Activated CD4-positive, alpha-beta T cell treated with anti-CD3 and anti-CD28 coated beads for 36 hours (primary cell): ENCODE measurements at places on chromosomes 4 and X.

DNA sequence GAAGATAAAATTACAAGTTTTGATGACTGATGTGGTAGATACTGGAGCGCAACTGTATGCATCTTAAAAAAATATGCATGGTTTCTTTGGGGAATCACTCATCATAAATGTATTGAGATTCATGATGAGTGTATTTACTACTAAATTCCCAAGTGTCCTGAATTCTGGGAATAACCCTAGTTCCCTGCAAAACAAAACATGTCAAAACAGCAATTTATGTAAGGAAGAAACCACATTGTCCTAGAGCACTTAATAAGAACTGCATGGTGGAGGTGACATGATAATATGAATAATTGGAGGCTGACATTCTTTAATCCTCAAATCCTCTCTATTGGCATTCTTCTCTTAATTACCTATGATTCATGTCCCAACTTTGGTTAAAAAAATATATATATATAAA lies 1804.7 kb downstream of the STIM2 start:
- no peak for DNase-seq
- no peaks in the 10 kb centered on the region for H3K4me1 ChIP-seq
- H3K27me3 ChIP-seq: no peaks in the 10 kb centered on the region
- H3K36me3 ChIP-seq: no peaks in the 10 kb centered on the region
- H3K27ac ChIP-seq: no peak overlapping the region

GRCh38 chr4:73013310-73013709 lies 56.2 kb downstream of the COX18 start:
- DNase-seq: no peak
- no peaks in the 10 kb centered on the region for H3K36me3 ChIP-seq
- no peak overlapping the region for H3K4me3 ChIP-seq
- H3K4me1 ChIP-seq: no peaks in the 10 kb centered on the region

DNA sequence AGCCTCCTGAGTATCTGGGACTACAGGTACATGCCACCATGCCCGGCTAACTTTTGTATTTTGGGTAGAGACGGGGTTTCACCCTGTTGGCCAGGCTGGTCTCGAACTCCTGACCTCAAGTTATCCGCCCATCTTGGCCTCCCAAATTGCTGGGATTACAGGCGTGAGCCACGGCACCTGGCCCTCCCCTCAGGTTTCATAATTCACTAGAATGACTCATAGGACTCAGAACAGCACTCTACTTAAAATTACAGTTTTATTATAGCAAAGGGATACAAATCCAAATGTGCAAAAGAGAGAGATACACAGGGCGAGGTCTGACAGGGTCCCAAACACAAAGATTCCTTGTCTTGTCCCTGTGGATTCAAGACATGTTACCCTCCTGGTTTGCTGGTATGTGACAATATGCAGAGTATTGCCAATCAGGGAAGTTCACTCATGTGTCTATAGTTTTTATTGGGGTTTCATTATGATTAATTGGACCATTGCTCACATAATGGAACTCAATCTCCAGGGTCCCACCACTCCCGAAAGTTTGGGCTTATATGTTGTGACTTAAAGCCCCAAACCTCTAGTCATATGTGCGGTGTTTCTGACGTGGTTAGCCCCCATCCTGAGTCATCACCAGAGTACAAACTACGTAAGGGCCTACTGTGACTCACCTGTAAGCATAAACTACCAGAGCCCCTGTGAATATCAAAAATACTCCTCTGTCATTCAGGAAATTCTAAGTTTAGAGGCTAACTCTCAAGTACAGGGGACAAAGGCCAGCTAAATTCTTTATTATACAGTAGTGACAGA lies 5.2 kb downstream of the YIPF6 start:
- H3K4me1 ChIP-seq: peaks cover 65% of the 10 kb centered on the region
- H3K36me3 ChIP-seq: peaks cover 28% of the 10 kb centered on the region
- H3K27me3 ChIP-seq: no peaks in the 10 kb centered on the region

GRCh38 chr4:77395481-77395880 lies 210.1 kb upstream of the CXCL13 start:
- no peak overlapping the region for H3K27ac ChIP-seq
- H3K36me3 ChIP-seq: no peaks in the 10 kb centered on the region
- H3K4me3 ChIP-seq: no peak overlapping the region
- DNase-seq: no peak
- peaks cover 2% of the 10 kb centered on the region for H3K27me3 ChIP-seq
- no peaks in the 10 kb centered on the region for H3K4me1 ChIP-seq

- no peak overlapping the region for H3K4me3 ChIP-seq
- no peak overlapping the region for H3K27ac ChIP-seq
- peaks cover 2% of the 10 kb centered on the region for H3K27me3 ChIP-seq
- no peaks in the 10 kb centered on the region for H3K4me1 ChIP-seq
Measured at GRCh38 chr4:26464420-26465095, 25.7 kb downstream of the CCKAR start.

DNA sequence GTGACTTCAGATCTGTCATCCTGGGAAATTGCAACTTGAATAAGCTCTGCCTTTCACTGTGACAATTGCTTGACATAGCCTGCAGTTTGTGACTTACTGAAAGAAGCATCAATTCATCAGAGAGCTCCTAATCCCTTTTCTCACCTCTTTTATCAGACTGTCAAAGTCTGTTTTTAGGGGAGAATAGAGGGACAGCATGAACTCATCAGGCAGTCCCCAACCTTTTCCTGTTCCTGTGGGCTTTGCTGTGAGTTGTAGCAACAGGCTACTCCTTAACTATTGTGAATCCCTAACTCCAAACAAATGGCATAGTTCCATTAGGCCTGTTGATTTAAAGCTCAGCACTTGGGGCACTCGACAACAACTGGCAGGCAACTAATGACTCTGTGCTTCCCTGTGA lies 64.9 kb downstream of the DOCK11 start:
- peak overlapping the region; percentile 55 for H3K27ac ChIP-seq
- no peak overlapping the region for H3K4me3 ChIP-seq
- no peaks in the 10 kb centered on the region for H3K27me3 ChIP-seq
- H3K4me1 ChIP-seq: peaks cover 41% of the 10 kb centered on the region
- peaks cover 29% of the 10 kb centered on the region for H3K36me3 ChIP-seq

DNA sequence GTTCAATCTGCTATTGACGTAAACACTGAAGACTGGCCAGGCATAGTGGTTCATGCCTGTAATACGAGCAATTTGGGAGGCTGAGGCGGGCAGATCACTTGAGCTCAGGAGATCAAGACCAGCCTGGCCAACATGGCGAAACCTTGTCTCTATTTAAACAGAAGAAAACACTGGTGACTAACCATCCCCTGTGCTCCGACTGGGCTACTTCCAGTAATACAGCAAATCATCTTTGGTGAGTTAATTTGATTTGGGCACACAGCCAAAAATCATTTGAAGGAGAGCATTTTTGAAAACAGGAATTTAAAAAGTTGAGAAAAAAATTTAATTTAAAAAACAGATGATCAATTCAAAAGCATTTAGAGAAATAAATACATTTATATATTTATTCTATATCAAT lies 52.0 kb downstream of the SEC24D start:
- H3K4me1 ChIP-seq: no peaks in the 10 kb centered on the region
- DNase-seq: no peak
- H3K27me3 ChIP-seq: no peaks in the 10 kb centered on the region
- no peak overlapping the region for H3K4me3 ChIP-seq
- no peak overlapping the region for H3K27ac ChIP-seq

- H3K27ac ChIP-seq: no peak overlapping the region
- H3K4me3 ChIP-seq: no peak overlapping the region
- no peaks in the 10 kb centered on the region for H3K27me3 ChIP-seq
- no peaks in the 10 kb centered on the region for H3K36me3 ChIP-seq
Measured at GRCh38 chr4:125642645-125643044, 327.9 kb downstream of the FAT4 start.

DNA sequence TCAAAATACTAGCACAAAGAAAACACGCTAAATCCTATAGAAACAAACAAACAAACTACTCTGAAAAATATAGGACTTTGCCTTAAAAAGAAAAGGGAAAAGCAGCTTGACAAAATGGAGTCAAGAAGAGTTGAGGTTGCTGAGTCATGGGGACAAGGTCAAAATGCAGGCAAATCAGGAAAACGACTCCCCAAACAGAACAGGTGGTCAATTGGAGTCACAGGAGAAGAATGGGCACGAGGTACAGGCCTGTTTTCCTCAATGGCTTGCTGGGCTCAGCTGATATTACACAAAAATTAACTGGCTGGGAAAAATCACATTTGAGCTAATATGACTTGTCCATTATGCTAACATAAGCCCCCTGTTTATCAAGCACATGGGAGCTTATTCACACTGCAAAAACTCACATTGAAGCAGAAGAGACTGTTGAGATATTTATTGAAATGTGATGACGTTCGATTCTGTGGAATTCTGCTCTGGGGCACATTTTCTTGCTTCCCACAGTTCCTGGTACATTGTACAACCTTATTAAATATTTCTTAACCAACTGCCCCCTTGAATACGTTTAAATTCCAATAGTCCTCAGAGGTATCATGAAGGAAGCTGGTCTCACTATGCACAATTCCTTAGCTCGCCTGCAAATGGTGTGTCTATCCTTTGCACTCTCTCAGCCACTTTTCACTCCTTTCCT lies 1622.1 kb downstream of the STIM2 start:
- H3K27ac ChIP-seq: no peak overlapping the region
- DNase-seq: no peak
- no peaks in the 10 kb centered on the region for H3K27me3 ChIP-seq
- H3K36me3 ChIP-seq: no peaks in the 10 kb centered on the region

DNA sequence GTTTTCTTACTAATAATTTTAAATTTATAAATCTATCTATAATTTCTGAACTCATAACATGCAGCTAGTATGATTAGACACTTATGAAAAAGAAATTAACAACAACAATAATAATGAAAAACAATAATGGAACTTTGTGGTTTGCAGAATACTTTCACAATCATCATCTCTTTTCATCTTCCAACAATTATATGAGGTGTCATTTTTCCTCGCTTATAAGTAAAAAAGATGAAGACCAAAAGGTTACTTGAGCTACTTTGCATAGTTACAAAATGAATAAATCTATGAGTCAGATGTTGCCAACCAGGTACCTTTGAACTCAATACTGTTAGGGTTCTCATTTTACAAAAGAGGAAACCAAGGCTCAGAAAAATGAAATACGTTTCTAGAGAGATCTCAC lies 98.5 kb upstream of the ELOVL6 start:
- peaks cover 14% of the 10 kb centered on the region for H3K4me1 ChIP-seq
- peaks cover 32% of the 10 kb centered on the region for H3K27me3 ChIP-seq
- no peaks in the 10 kb centered on the region for H3K36me3 ChIP-seq
- no peak overlapping the region for H3K27ac ChIP-seq
- H3K4me3 ChIP-seq: no peak overlapping the region

DNA sequence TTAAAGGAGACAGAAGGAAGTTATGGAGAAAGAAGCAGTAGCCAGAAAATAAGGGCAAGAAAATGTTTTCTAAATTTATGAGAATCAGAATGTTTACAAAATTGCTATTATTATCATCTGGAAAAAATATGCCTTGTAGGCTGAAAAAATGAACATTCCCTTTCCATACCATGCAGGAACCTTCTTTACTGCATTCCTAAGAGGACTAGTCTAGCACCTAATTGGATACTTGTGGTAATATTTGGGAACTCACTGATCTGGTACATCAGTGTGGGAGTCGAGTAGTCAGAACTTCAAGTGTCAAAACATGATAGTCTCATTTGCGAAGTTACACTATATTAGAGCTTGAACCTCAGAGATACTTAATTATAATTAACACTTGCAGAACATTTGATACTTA lies 51.9 kb downstream of the TET2 start:
- peaks cover 49% of the 10 kb centered on the region for H3K36me3 ChIP-seq
- DNase-seq: no peak
- no peaks in the 10 kb centered on the region for H3K27me3 ChIP-seq
- no peak overlapping the region for H3K4me3 ChIP-seq
- H3K27ac ChIP-seq: no peak overlapping the region
- H3K4me1 ChIP-seq: peaks cover 44% of the 10 kb centered on the region

- H3K27ac ChIP-seq: no peak overlapping the region
- H3K4me1 ChIP-seq: no peaks in the 10 kb centered on the region
- no peaks in the 10 kb centered on the region for H3K36me3 ChIP-seq
- DNase-seq: no peak
Measured at GRCh38 chr4:87270825-87271224, 50.4 kb upstream of the KLHL8 start.

GRCh38 chrX:128975745-128976144 lies 547.5 kb downstream of the SMARCA1 start:
- peak; percentile 42 for DNase-seq
- no peak overlapping the region for H3K4me3 ChIP-seq
- H3K4me1 ChIP-seq: no peaks in the 10 kb centered on the region
- H3K27me3 ChIP-seq: no peaks in the 10 kb centered on the region

GRCh38 chr4:103162176-103162575 lies 36.0 kb downstream of the CENPE start:
- no peak for DNase-seq
- no peak overlapping the region for H3K4me3 ChIP-seq
- no peak overlapping the region for H3K27ac ChIP-seq

DNA sequence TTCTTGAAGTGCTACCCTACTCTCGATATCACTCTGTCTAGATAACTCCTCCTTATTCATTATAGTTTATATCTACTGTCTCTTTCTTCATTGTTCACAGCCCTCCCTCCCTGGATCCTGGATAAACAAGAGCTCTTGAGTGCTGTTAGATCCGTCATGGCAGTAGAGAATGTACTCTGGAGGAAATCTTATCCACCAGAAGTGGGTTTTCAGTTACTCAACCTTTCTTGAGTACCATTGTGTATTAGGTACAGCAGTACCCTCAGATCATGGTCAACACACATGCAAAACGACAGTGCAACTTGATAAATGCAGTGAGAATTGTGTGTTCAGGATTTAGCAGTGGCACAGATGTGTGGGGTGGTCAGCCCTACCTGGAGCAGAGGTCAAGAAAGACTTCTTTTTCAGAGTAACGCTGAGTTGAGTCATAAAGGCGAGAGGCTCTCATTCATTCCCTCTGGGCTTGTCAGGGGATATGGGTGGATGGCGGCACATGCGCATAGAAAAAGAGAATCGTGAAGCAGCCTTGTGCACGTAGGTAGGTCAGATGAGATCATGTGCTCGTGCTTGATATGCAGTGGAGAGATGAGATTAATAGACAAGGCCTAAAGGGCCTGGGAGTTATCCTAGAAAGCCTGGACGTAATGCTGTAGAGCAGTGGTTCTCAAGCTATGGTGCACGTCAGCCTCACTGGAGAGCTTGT lies 89.5 kb downstream of the SNX25 start:
- H3K27me3 ChIP-seq: no peaks in the 10 kb centered on the region
- H3K4me1 ChIP-seq: no peaks in the 10 kb centered on the region
- no peak overlapping the region for H3K27ac ChIP-seq
- H3K36me3 ChIP-seq: peaks cover 5% of the 10 kb centered on the region

GRCh38 chrX:105648732-105649131 lies 173.6 kb upstream of the NRK start:
- H3K27ac ChIP-seq: no peak overlapping the region
- H3K4me3 ChIP-seq: no peak overlapping the region
- DNase-seq: no peak
- no peaks in the 10 kb centered on the region for H3K36me3 ChIP-seq
- no peaks in the 10 kb centered on the region for H3K27me3 ChIP-seq
- H3K4me1 ChIP-seq: no peaks in the 10 kb centered on the region

DNA sequence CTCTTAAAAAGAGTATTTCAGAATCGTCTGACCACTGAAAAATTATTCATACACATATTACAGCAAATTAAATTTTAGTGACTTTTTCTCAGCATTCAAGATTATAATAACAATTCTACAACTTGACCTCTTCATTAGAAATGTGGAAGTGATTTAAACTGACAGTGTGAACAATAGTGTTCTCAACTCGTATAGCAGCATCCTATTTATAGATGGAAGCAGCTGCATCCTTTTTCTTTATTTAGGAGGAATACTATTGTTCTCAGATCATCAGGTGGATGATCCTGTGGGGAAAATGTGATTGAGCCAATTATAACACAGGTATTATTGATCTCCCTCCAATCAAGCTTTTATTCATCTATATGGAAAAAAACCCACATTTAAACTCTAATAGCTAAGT lies 56.7 kb downstream of the RAPGEF2 start:
- H3K36me3 ChIP-seq: no peaks in the 10 kb centered on the region
- no peak overlapping the region for H3K4me3 ChIP-seq
- H3K4me1 ChIP-seq: peaks cover 13% of the 10 kb centered on the region
- H3K27me3 ChIP-seq: no peaks in the 10 kb centered on the region
- H3K27ac ChIP-seq: no peak overlapping the region
